Nephron progenitor cell (in vitro differentiated cells): ENCODE measurements at places on chromosomes 4 and X.
A peak's percentile ranks its signal among the peaks of the same experiment; 100 is the strongest.

DNA sequence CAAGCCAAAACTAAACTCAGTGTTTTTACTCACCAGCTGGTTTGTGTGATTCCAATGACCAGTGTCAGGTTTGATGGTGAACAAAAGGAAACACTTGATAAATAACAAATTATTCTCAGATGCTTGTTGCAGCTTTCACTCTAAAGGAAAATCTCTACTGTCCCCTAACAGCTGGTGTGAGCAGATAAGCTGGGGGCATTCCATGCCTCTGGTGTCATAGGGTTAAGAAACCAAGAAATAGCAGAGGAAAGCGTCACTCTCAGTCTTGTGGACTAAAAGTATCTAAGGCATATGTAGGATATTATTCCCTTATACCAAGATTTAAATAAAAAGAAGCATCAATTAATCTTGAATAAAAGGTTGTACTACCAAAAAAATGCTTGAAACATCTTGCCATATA, 24.3 kb downstream of the TRPC5 start:
- no peaks in the 10 kb centered on the region for H3K36me3 ChIP-seq
- no peak overlapping the region for H3K27ac ChIP-seq
- H3K4me1 ChIP-seq, result no peaks in the 10 kb centered on the region
- peaks cover 5% of the 10 kb centered on the region for H3K27me3 ChIP-seq

- H3K36me3 ChIP-seq, result no peaks in the 10 kb centered on the region
- H3K27me3 ChIP-seq, result peaks cover 3% of the 10 kb centered on the region
- no peak overlapping the region for H3K4me3 ChIP-seq
- H3K27ac ChIP-seq, result no peak overlapping the region
- no peak for DNase-seq
Measured at GRCh38 chr4:32988165-32988811, 2268.1 kb downstream of the PCDH7 start.

- H3K4me3 ChIP-seq, result no peak overlapping the region
- no peak overlapping the region for H3K27ac ChIP-seq
- DNase-seq, result no peak
- no peaks in the 10 kb centered on the region for H3K4me1 ChIP-seq
Measured at GRCh38 chr4:138485498-138485897, 243.3 kb upstream of the SLC7A11 start.

DNA sequence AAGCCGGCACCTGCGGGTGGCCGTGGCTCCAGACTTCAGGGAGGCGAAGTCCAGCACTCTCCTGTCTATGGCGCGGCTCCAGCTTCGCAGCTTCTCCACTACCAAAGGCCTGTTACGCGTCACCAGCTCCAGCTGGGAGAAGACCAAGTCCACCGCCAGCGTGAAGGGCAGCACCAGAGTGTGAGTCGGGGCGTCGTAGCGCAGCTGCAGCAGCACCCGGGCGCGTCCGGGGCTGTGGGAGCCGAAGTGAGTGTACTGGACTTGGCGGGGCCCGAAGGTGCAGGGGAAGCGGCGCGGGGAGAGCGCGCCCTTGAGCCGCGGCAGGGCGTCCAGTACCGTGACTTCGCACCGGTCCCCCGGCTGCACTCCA, 444 bp downstream of the FREM3 start:
- peak; percentile 59 for DNase-seq
- peaks cover 5% of the 10 kb centered on the region for H3K4me1 ChIP-seq
- H3K36me3 ChIP-seq, result no peaks in the 10 kb centered on the region

DNA sequence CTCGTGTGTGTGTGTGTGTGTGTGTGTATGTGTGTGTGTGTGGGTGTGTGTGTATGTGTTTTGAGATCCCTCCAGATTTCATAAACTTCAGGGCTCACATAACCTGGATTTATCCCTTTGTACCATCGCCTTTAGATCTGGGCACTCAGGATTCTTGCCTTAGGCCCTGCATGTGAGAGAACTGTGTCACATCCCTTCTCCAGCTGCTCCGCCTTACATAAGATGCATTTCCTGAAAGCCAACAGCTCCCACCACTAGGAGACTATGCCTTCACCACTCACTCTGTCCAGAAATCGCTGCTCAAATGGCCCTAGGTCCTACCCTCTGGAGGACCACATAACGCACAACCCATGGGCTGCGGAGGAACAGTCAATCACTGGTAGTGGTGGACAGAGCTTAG, 348.8 kb downstream of the CCSER1 start:
- DNase-seq, result no peak
- H3K4me1 ChIP-seq, result peaks cover 6% of the 10 kb centered on the region
- H3K27me3 ChIP-seq, result peaks cover 2% of the 10 kb centered on the region
- no peaks in the 10 kb centered on the region for H3K36me3 ChIP-seq
- no peak overlapping the region for H3K27ac ChIP-seq
- H3K4me3 ChIP-seq, result no peak overlapping the region

- H3K4me3 ChIP-seq, result no peak overlapping the region
- no peak for DNase-seq
- no peaks in the 10 kb centered on the region for H3K36me3 ChIP-seq
- H3K27ac ChIP-seq, result no peak overlapping the region
- no peaks in the 10 kb centered on the region for H3K4me1 ChIP-seq
Measured at GRCh38 chr4:28621591-28621990, 1761.0 kb downstream of the STIM2 start.

DNA sequence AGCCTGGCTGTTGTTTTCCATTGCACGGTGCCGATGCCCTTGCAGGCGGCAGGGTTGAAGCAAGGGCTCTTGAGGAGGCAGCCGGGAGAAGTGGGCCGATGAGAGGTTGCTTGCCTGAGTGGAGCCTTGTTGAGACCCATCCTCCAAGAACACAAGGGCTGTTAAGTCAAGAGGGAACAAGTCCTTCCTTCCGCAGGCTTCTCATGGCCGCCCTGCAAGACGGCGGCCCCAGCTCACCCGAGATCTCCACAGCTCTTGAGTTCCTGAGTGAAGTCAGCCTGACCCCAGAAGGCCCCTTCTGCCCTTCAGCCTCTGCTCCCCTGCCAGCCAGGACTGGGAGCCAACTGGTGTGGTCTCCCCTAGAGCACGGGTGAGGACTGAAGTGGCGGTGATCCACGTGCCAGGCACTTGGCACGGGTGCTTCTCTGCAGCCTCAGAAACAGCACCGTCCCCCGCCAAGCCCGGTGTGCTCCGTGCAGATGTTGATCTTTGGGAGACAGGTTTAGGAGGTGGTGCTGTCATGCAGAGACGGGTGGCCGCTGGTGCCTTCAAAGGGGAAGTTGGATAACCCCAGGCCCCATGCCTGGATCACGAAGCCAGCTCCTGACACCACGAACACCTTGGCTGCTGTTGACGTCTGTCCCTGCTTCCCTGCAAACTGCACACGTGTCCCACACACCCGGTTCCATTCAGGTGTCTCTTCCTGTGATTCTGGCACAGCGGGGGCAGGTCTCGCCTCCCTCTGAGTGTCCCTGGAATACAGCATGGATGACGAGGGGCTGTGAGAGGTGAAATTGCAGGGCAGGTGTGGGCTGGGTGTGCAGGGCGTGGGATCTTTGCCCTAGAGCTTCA, 164.4 kb upstream of the PSAPL1 start:
- no peak for DNase-seq
- peaks cover 15% of the 10 kb centered on the region for H3K36me3 ChIP-seq
- no peak overlapping the region for H3K27ac ChIP-seq
- no peak overlapping the region for H3K4me3 ChIP-seq

DNA sequence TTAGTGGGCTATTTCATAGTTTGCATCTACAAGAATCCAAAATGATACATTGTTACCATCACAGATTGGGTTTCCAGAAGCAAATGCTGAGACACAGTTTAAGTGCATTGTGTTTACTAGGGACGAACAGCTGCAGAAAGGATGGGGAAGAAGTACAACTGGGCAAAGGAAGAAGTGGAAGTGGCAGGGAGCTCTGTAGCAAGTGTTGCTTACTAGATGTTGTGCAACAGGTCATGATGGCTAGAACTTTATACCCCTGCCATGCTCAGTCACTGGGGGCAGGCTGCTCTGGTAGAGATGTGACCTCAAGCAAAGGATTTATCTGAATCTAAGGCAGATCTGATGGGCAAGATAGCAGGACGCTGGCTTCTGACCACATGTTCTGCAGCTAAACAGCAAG, 76.1 kb upstream of the EMCN start:
- no peaks in the 10 kb centered on the region for H3K4me1 ChIP-seq
- DNase-seq, result no peak
- no peaks in the 10 kb centered on the region for H3K27me3 ChIP-seq

DNA sequence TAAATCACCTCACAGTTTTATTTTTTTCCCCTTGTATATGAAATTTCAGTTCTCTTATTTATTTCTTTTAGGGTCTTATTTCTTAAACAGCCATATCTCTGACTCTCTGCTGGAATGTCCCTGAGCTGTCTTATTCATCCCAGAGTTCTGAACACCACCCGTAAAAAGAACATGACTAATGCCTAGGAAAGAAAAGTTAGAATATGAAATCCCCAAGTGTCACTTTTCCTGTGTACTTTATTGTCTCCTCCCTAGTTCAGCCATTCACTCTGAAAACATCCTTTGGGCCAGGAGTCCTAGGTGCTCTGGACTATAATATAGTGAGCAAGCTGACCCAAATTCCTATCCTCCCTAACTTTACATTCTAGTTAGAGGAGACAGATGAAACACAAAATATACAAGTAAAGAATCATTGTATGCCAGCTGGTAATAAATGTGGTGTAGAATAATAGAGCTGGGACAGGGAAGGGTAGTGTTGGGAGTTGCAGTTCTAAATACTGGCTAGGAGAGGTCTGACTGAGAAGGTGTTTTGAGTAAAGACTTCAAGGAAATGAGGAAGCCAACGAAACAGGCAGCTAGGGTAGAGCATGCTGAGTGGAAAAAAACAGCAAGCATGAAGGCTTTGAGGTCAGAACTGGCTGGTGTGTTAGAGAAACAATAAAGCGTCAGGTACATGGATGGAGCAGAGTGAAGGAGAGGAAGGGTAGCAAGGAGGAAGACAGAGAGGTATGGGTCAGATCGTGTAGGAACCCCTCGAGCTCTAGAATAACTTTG, 40.6 kb upstream of the FTHL17 start:
- DNase-seq, result no peak
- no peaks in the 10 kb centered on the region for H3K4me1 ChIP-seq
- no peaks in the 10 kb centered on the region for H3K27me3 ChIP-seq
- no peak overlapping the region for H3K4me3 ChIP-seq

DNA sequence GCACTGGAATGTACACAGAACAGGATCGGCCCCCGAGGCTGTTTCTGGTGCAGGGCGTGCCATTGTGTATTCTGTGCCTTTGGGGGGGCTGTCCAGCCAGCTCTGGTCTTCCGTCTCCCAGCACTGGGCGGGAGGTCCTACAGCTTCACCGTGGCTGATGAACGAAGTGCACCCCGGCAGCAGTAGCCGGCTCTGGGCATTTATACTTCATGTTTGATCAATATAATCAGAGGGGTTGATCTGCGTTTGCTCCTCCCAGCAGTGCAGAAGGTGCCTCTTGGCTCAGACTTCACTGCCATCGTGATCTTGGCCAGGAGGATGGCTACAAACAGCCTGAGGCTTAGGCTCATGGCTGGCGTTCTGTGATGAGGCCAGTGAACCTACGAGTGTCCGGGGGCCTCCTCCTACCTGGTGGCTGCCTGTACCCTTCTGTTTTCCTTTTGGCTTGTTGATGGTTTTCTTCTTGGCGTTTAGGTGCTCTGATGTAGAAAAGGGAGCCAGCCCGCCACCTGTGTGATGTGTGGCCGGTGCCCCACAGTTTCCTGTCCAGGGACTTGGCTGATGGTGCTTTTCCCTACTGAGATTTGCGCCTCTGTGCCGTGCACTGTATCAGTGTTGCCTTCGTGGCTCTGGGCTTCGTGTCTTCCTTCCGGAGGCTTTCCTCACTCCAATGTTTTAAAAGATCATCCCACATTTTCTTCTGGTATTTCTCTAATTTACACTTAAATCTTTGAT, 31.2 kb upstream of the HGFAC start:
- peaks cover 10% of the 10 kb centered on the region for H3K36me3 ChIP-seq
- H3K27me3 ChIP-seq, result no peaks in the 10 kb centered on the region
- DNase-seq, result no peak
- peak overlapping the region; percentile 74 for H3K27ac ChIP-seq
- H3K4me3 ChIP-seq, result no peak overlapping the region

GRCh38 chr4:38314663-38315062, 349.3 kb upstream of the KLF3 start:
- H3K4me1 ChIP-seq, result peaks cover 52% of the 10 kb centered on the region
- H3K36me3 ChIP-seq, result peaks cover 4% of the 10 kb centered on the region
- H3K27ac ChIP-seq, result no peak overlapping the region
- H3K4me3 ChIP-seq, result no peak overlapping the region

- DNase-seq, result no peak
- no peaks in the 10 kb centered on the region for H3K4me1 ChIP-seq
- H3K27me3 ChIP-seq, result peaks cover 5% of the 10 kb centered on the region
- H3K27ac ChIP-seq, result no peak overlapping the region
Measured at GRCh38 chr4:13982010-13982409, 354.5 kb upstream of the BOD1L1 start.

DNA sequence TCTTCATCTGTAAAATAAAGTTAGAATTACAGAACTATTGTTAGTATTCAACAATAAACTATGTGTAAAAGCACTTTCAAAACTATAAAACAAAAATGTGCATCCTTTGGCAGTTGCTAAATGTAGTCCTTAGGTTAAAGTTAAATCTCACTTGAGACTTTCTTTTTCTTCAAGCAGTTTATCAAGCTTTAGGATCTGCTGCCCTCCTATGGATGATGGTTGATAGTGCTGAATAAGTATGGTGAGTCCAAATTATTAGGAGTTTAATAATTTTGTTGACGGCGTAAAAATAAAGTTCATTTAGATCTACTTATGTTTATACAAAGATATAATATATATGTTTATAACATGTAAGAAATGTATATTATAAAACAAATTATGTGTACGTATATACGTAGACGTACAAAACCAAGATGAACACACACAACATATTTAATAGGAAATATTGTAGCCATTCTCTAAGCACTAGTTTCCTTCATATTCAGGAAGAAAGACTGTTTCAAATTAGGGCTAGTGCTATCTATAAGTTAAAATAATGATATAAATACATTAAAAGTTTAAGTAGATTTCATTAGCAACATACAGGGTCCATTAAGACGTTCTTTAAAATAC, 22.3 kb downstream of the UGT2A2 start:
- H3K4me3 ChIP-seq, result no peak overlapping the region
- no peaks in the 10 kb centered on the region for H3K27me3 ChIP-seq
- H3K4me1 ChIP-seq, result no peaks in the 10 kb centered on the region
- no peaks in the 10 kb centered on the region for H3K36me3 ChIP-seq
- no peak overlapping the region for H3K27ac ChIP-seq
- DNase-seq, result no peak

DNA sequence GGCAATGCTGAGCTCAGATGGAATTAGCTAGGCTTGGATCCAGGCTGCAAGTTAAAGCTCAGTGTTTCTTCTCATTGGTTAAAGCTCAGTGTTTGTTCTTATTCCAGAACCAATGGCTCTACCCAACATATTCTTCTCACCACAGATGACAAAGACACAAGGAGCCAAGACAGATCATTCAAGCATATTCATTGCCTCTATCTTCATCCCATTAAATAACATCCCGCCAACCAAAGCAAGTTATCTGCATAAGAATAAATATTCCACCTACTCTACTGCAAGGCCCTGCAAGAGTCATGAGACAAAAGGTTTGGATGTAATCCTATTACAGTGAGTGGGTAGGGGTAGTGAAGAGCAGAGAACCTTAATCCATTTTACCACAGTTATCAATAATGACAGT, 766.5 kb downstream of the C4orf33 start:
- no peak overlapping the region for H3K4me3 ChIP-seq
- H3K36me3 ChIP-seq, result no peaks in the 10 kb centered on the region
- no peak overlapping the region for H3K27ac ChIP-seq
- no peaks in the 10 kb centered on the region for H3K4me1 ChIP-seq
- no peak for DNase-seq

GRCh38 chr4:137762591-137762990, 230.3 kb upstream of the PCDH18 start:
- no peaks in the 10 kb centered on the region for H3K27me3 ChIP-seq
- DNase-seq, result no peak
- H3K36me3 ChIP-seq, result no peaks in the 10 kb centered on the region
- H3K27ac ChIP-seq, result no peak overlapping the region
- no peaks in the 10 kb centered on the region for H3K4me1 ChIP-seq
- H3K4me3 ChIP-seq, result no peak overlapping the region
